ENCODE measurements at places on chromosomes 7 and 10. TPM values are rescaled to one million over a fixed set of nuclear protein-coding genes. Genes with fewer than 3 reads are reported as not detected.
A peak's percentile ranks its signal among the peaks of the same experiment; 100 is the strongest.

GRCh38 chr7:110442381-110442837 is 648.5 kb upstream of the LRRN3 start:
- peak; percentile 45 for DNase-seq

DNA sequence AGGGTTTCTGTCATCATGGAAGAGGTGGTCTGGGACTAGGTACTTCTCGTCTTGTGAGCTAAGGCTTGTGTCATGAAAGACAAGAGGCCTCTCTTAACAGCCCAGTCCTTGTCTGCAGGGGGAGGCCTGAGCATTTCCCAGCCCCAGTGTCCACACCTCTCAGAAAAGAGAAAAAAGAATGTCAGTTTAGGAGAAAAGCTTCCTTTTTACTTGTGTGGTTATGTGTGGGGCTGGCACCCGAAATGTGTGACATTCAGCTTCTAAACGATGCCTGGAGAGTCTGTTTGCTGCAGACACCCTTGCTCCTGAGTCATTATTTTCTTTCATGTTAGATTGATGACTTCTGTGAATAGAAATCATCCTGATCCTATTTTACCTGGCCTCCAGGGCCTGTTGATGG is 67.4 kb downstream of the LANCL2 start:
- DNase-seq = no peak

DNA sequence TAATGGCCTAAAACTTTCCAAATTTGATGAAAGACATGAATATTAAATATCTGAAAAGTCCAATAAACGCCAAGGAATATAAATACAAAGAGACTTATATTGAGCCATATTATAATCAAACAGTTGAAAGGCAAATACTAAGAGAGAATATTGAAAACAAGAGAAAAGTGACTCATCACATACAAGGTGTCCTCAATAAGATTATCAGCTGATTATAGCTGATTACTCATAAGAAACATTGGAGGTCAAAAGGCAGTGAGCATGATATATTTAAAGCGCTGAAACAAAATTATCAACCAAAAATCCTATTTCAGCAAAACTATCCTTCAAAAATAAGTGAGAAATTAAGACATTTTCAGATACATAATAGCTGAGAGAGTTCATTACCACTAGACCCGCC is 7.8 kb upstream of the NPC1L1 start:
- no peak for DNase-seq

GRCh38 chr7:150891740-150892139 is 39.4 kb downstream of the AOC1 start:
- no peak for DNase-seq

DNA sequence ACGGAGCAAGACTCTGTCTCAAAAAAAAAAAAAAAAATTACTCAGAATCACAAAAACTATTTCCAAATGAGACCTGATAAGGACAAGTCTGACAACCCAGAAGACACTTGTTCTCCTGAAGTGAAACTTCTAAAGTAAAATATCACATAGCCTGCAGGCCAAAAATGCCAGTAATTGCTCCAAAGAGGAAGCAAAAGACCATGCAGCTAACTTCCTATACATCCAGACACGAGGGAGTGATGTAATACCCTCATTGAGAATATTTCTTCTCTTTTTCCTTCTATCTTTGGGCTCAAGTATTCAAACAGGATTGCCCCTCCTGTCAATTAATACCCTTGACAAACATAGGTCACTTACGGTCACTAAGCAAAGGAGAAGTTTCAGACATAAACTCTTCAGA is 31.2 kb downstream of the ARMH3 start:
- no peak for DNase-seq

GRCh38 chr7:138282997-138283396 is 177.1 kb upstream of the TRIM24 start:
- no peak for DNase-seq

GRCh38 chr10:74176380-74177139 is 25.5 kb downstream of the ADK start:
- DNase-seq = peak; percentile 94

GRCh38 chr10:97321032-97321803 is 2.1 kb downstream of the FRAT1 start:
- DNase-seq = no peak

DNA sequence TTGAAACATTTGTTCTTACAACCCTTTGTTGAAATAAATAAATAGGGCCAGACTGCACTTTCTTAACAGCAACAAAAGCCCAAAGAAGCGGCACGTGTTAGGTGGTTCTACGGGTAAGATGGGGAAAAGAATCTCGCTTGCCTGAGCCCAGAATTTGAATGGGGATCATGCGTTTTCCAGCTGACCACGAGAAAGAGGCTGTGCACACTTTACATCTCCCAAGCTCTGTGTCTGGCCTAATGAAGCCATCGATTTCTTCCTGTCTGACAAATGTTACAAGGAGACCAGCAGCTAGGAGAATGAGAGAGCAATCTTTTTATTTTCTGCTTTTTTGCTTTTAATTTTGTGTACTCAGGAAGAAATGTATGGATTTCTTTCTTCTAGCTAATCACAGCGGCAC is 52.2 kb downstream of the FRMD4A start:
- DNase-seq = no peak

GRCh38 chr10:93068411-93069244 is 5.1 kb upstream of the CYP26A1 start:
- DNase-seq = peak; percentile 48

- DNase-seq = no peak
These were observed 28.8 kb upstream of the PRTFDC1 start for GRCh38 chr10:24981161-24981710.

GRCh38 chr7:49483142-49483541 is 290.3 kb upstream of the VWC2 start:
- no peak for DNase-seq

DNA sequence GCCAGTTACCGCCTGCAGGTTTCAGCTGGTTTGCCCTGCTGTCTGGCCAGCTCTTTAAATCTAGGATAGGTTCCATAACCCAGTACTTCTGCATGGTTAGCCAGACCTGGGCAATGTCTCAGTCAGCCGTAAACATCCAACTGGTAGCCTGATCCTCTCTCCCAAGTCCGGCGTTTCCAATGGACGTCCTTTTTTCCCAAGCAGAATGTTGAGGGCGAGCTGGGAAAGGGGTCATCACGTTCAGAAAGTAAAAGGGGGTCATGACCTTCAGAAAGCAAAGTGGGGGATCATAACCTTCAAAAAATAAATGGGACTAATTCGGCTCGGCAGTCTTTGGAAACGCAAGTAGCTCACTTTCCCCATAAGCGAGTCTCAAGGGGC is 430 bp downstream of the PON3 start:
- no peak for DNase-seq

GRCh38 chr10:53952698-53953630 is 848.1 kb downstream of the PCDH15 start:
- no peak for DNase-seq

GRCh38 chr7:19754521-19755116 is 18.8 kb downstream of the TMEM196 start:
- DNase-seq = peak; percentile 22

DNA sequence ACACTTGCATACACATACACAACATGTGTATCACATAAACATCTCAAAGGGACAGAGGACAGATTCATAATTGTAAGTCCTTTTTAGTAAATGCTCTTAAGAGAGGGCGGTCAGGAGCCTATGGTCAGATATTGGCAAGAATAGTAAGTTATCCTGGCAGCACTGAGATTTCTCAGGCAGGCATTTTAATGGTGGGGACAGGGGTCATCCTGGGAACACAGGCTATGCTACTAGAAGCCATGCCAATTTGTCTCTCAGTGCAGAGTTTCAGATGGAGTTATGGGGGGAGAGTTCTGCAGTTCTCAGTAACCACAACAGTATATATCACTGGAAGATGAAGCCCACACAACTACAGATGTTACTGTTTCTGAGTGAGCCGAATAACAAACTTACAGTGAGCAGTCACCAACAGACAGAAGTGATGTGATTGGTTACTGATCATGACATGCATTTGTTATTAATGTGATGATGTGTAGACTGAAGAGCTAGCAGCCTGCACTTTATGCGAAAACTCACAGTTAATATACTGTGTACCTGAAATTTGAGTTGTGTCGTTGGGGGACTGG is 16.4 kb downstream of the ZNF487 start:
- DNase-seq = no peak

DNA sequence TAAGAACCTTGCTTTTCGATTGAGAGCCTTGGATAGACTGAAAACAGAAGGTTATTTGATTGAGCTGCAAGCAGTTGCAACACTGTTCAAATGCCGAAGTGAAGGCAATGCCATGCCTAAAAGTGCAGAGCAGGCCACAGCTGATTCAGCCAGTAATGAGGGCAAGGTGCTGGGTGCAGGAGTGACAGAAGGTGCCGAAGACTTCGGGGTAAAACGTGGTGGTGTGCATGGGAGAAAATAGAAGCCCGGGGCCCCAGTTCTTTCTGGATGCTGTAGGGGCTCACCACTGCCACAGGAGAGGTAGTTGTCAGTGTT is 43.6 kb upstream of the GATAD1 start:
- no peak for DNase-seq

- no peak for DNase-seq
These were observed 6.3 kb upstream of the UNCX start for GRCh38 chr7:1226186-1226901.

GRCh38 chr10:111561124-111561523 is 484.3 kb downstream of the ADRA2A start:
- DNase-seq = no peak

- peak; percentile 13 for DNase-seq
These were observed 1059.4 kb downstream of the NRG3 start for GRCh38 chr10:82934429-82934828.

GRCh38 chr7:30382607-30383006 is 96.0 kb downstream of the NOD1 start:
- no peak for DNase-seq

The CALN1 gene
- total RNA-seq = not detected

The SPDYE2 gene
- not detected for total RNA-seq

The PCLO gene
- total RNA-seq = 4.0 TPM

The FBXO24 gene
- 0.27 TPM for total RNA-seq

The FZD1 gene
- total RNA-seq = 4.1 TPM

The STEAP2 gene
- 6.1 TPM for total RNA-seq

The SKIDA1 gene
- 0.32 TPM for total RNA-seq

The GNGT1 gene
- total RNA-seq = not detected

The FGFR2 gene
- 30.3 TPM for total RNA-seq

The ATG9B gene
- 0.18 TPM for total RNA-seq

The OR6V1 gene
- total RNA-seq = not detected

The INHBA gene
- total RNA-seq = 117 TPM

The GJC3 gene
- not detected for total RNA-seq

All from foreskin keratinocyte (primary cell).